RKO (cell line): ENCODE measurements at places on chromosomes 5 and 9.

GRCh38 chr5:157594257-157594656 lies 18.7 kb upstream of the ADAM19 start:
- no peak for DNase-seq

DNA sequence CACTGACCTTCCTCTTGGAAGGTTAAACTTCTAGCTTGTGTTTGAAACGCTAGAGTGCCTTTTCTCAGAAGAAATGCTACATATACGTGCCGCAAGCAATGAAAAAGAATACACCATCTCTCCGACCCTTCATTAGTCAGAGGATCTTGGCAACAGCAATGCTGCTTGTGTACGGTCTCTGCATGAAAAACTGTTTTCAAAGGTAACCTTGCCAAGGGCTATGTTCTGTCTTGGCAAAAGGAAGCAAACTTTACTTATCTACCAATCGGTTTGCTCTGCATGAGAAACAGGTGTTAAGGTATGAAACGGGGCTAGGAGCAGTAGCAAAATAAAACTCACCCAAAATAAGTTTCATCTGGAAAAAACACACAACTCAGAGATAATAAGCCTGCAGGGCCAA lies 297.8 kb downstream of the FBXL17 start:
- no peak for DNase-seq

DNA sequence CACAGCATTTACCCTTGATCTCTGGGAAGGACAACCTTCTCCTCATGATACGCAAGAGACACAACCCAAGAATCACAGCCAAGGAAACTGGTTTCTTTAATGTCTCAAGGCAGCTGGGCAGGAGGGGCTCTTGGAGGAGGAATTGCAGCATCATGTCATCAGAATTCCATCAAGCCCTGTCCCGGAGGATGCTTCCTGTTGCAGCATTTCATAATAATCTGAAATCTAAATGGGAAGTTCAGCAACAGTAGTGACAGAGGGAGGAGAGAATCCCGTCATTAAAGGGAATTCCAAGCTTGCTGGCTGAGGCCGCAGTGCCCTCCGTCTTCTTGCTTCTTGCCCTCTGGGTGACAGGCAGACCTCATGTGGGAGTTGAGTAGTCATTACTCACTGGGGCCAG lies 192.7 kb downstream of the TENT4A start:
- DNase-seq, result no peak

- no peak for DNase-seq
Measured at GRCh38 chr9:38527503-38527902, 92.9 kb downstream of the ANKRD18A start.

GRCh38 chr9:101486693-101487442 lies 46.8 kb upstream of the RNF20 start:
- DNase-seq, result peak; percentile 90

- no peak for DNase-seq
Measured at GRCh38 chr5:82821846-82822633, 255.2 kb downstream of the TMEM167A start.

DNA sequence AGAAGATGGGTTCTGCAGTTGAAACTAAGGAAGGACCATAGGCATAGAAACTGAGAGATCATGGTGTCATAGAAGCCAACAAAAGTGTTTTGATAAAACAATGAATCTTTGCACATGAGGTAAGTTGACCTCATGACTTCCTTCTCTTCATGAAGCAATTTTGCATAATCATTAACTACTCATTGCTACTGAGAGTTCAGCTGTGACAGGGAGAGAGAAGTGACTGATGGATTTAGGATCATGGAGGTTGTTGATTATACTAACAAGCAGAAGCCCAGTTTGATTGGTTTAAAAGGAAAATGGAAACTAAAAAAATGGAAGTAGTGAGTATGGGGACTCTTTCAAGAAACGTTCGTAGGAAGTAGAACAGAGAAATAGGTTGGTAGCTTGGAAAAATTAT lies 51.2 kb downstream of the PARP8 start:
- no peak for DNase-seq

DNA sequence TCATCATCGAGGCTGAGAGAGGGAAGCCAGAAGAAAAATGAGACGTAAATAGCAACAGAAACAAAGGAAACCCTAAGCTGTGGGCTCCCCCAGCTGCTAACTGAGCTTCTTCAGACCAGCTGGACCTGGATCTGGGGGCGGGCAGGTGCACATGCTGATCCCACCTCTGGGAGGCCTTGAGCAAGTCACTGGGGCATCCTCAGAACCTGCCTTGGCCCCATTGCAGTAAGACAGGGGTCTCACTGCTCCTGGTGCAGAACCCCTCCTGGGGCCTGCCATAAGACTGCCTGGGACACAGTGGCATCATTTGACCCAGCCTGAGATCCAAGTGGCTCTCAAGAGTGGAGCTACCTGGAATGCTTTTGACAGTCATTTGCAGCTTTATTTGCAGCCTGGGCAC lies 77.4 kb downstream of the PHF2 start:
- no peak for DNase-seq

- DNase-seq, result no peak
Measured at GRCh38 chr5:128472036-128472435, 66.0 kb downstream of the FBN2 start.

DNA sequence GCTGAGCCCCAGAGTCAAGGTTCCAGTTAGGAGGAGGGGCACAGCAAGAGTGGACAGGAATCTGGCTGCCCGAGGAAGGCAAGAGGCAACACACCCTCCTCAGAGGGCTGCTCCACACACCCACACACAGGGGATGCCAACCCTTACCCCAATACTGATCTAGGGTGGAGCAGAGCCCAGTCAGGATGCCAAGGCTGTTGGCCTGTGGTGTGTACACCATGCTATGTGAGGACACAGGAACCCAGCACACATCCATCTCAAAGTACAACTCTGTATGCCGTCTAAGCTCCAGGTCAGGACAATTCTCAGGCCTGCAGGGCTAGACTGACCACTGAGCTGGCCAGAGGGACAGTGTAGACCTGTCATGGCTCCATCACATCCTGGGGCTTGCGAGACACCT lies 2.6 kb downstream of the SEPTIN8 start:
- no peak for DNase-seq

GRCh38 chr5:78930721-78931120 lies 54.4 kb downstream of the ARSB start:
- DNase-seq, result no peak

DNA sequence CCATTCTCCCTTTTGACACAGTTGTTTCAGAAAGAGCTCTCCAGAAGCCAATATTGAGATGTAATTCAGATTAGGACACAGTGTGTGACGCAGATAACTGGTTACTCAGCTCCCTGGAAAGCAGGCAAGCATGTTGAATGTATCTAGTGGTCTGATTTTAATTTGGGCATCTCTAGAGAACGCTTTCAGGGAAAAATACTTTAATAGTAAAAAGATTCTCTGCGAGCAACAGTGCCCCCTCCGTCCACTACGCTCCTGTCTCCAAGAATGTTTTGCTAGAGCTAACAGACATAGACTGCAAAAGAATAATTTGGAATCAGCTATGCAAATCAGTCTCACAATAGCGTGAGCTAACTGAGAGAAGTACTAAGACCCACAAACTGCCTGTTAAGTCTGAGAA lies 23.3 kb downstream of the CFAP90 start:
- DNase-seq, result no peak

DNA sequence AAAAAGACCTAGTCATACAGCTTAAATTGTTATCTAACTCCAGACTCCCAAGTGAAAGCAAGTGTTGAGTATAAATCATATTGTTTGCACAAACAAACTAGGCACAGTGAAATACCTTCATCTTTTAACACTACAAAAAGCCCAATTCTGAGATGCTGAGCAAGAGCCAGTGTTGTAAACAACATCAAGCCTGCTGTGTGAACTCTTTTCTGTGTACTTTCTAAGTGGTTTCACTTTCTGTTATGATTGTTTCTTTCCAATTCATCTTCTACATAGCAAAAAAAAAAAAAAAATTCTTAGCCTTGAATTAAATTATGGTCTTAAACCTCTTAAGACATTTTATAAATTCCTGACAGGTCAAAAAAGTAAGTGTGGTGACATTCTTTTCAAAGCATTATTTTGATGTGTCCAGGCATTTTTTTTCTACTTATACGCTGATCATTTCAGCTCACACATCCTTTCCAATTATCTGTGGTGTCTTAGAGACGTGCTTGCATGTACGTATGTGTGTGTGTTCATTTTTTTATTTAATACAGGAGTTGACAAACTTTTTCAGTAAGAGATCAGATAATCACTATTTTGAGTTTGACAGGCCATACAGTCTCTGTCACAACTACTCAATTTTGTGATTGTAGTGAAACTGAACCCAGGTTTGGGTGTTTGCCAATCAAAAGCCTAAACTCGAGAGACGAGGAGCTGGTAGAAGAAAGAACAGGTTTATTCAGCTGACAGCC lies 556.1 kb downstream of the CDH9 start:
- DNase-seq, result peak; percentile 0

GRCh38 chr5:133130387-133131118 lies 78.7 kb downstream of the HSPA4 start:
- DNase-seq, result no peak

- no peak for DNase-seq
Measured at GRCh38 chr5:88734191-88734640, 148.8 kb downstream of the MEF2C start.

- peak; percentile 28 for DNase-seq
Measured at GRCh38 chr5:55416306-55416705, 108.5 kb downstream of the MTREX start.
